ENCODE measurements at places on chromosomes 12 and 14.

GRCh38 chr14:71284048-71284447 lies 376.8 kb downstream of the PCNX1 start:
- no peak overlapping the region for H3K27ac ChIP-seq
- DNase-seq, result no peak
- H3K27me3 ChIP-seq, result no peaks in the 10 kb centered on the region
- no peak overlapping the region for H3K4me3 ChIP-seq
- no peaks in the 10 kb centered on the region for H3K36me3 ChIP-seq

DNA sequence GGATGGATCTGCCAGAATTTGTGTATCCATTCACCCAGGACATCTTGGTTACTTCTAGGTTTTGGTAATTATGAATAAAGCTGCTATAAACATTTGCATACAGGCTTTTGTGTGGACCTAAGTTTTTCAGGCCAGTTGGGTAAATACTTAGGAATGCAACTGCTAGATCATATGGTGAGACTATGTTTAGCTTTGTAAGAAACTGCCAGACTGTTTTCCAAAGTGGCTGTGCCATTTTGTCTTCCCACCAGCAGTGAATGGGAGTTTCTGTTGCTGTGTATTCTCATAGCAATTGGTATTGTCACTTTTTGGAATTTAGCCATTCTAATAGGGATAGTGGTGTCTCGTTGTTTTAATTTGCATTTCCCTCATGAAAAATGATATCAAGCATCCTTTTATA lies 133.0 kb downstream of the KIF26A start:
- H3K36me3 ChIP-seq, result no peaks in the 10 kb centered on the region
- H3K4me3 ChIP-seq, result no peak overlapping the region
- DNase-seq, result no peak
- no peak overlapping the region for H3K27ac ChIP-seq
- H3K27me3 ChIP-seq, result no peaks in the 10 kb centered on the region

GRCh38 chr14:75549169-75549568 lies 26.9 kb downstream of the BATF start:
- H3K27me3 ChIP-seq, result no peaks in the 10 kb centered on the region
- H3K36me3 ChIP-seq, result no peaks in the 10 kb centered on the region
- H3K4me3 ChIP-seq, result no peak overlapping the region

- H3K27me3 ChIP-seq, result no peaks in the 10 kb centered on the region
- H3K4me3 ChIP-seq, result no peak overlapping the region
- no peak for DNase-seq
- no peaks in the 10 kb centered on the region for H3K4me1 ChIP-seq
Measured at GRCh38 chr12:7395950-7396349, 48.0 kb downstream of the CD163L1 start.

GRCh38 chr12:63006536-63006935 lies 71.6 kb upstream of the PPM1H start:
- H3K27ac ChIP-seq, result no peak overlapping the region
- no peaks in the 10 kb centered on the region for H3K27me3 ChIP-seq
- H3K4me3 ChIP-seq, result no peak overlapping the region
- no peaks in the 10 kb centered on the region for H3K36me3 ChIP-seq
- no peak for DNase-seq

Measured in PC-3 (cell line).